ENCODE measurements at places on chromosomes 5 and 9.

DNA sequence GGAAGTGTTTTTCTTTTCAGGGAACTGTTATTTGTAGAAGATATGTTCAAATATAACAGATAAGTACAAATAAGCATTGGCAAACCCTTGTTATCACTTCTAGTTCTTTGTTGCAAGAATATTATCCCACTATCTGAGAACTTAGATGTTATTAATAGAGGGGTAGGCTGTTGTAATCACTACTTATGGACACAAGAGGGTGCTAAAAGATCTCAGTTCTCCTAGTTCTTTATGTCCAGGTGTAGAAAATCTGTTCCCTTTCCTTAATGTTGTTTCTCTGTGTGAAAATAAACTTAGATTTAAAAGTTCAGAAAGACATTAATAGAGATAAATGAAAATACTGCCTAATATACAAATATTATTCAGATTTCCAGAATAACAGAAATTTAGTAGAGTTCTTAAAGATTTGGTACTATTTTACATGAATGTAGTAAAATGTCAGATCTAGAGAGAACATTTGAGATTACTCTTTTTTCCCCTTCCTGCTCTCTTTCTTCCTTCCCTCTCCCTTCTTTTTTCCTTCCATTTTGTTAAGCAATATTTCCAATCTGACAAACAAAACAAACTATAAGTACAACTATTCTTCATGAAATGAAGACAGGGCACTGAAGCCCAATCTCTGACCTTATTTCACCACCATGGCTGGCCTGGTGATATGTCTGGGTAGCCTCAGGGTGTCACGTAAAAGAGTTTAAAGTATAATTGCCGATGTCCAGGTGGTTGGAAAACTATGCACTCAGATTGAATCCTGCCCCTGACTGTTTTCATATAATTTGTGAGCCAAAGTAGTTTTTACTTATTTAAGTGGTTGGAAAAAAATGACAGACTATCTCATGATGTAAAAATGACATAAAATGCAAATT lies 43.6 kb upstream of the C5orf46 start:
- DNase-seq: peak; percentile 70

DNA sequence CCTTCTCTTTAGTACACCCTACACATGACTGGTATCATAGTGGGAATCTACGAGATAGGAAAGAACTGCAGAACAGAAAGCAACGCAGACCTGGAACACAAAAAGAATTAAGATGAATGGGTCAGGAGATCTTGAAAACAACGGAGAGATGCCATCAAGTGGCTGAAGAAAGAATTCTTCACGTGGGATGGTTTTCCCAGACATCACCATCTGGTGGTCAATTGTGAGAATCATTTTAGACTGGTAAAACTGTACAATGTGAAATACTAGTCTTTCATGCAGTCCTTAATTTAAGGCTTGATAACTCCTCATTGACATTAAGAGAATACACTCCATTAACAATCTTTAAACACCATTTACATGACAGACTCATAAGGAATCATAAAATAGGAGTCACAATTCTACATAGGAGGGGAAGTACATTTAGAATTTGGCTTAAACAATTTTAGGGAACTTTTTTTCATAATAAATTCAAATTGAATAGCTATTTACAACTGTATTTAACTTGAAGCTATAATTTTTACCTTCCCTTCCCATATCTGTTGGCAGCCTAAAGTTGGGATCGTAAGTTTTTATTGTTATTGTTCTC lies 128.4 kb upstream of the TRPM3 start:
- DNase-seq: peak; percentile 12

- no peak for DNase-seq
These were observed 17.9 kb upstream of the AFF4 start for GRCh38 chr5:132981288-132981687.

GRCh38 chr9:130295431-130295830 lies 29.9 kb downstream of the HMCN2 start:
- DNase-seq: no peak

GRCh38 chr9:111731928-111732327 lies 62.8 kb downstream of the SHOC1 start:
- no peak for DNase-seq

GRCh38 chr9:9752722-9753121 lies 860.1 kb downstream of the PTPRD start:
- DNase-seq: no peak

DNA sequence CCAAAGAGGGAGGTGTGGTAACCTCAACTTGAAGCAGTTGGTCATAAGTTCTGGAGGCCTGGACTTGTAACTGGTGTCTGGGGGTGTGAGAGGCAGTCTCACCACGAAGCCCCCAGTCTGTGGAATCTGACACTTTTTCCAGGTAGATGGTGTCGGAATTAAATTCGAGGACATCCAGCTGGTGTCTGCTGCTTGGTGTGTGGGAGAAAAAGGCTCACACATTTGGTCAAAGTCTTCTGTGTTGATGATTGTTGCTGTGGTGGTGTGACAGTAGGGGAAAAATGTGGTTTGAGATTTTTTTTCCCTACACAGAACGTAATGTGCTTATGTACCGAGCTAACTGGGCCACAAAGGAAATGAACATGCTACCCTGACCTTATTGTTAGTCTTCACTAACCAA lies 251.9 kb downstream of the MAT2B start:
- no peak for DNase-seq

GRCh38 chr5:160356550-160357347 lies 13.7 kb downstream of the C1QTNF2 start:
- no peak for DNase-seq

DNA sequence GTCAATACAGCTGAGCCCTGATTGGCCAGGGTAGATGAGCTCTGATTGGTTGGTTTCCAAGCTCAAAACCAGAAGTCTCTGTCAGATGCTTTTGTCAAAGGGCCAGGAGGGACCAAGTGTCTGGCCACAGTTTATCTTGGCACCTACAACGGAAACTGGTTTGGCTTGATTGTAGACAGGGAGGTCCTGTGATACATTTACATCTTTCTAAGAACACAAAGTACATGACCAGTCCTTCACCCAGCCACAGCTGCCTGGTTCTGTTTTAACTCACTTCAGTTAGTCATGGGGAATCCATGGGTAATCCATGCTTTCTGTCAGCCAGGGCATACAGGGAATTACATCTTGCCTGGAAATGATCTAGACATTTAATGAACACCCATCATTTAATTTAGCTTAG lies 171.2 kb downstream of the SLC12A2 start:
- no peak for DNase-seq

GRCh38 chr9:136310273-136311030 lies 6.6 kb upstream of the CCDC187 start:
- DNase-seq: no peak

- DNase-seq: no peak
These were observed 191.0 kb downstream of the TARS1 start for GRCh38 chr5:33631786-33632185.

GRCh38 chr5:36841677-36842076 lies 34.9 kb upstream of the NIPBL start:
- DNase-seq: no peak
